ENCODE measurements at places on chromosomes 1 and 21.

DNA sequence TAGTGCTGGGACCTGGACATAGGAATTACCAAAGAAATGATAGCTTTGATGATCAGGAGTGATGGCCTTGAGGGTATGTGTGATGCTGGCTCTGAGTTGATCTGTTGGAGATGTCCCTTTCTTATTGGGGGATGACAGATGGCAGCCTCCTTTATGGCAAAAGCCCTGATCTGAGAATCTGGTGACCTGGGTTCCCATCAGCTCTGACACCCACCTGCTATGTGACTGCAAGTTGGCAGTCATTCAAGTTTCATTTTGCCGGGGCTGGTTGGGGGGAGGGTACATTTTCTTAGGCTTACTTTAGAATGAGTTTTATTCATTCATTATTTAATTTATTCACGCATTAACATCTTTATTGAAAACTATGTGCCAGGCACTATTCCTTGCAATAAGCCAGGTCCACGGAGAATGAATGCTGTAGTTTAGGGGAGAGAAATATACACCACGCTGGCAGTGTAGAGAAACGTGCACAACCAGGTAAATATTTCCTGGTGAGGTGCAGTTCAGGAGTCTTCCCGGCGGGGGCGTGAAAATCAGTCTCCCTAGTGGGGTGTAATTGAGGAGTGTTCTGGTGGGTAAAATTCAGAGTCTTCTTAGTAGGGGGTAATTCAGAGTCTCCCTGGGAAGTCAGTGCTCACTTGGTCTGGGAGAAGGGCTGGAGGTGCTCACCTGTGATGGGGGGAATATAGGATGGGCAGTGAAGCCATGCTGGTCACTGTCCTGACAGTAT lies 401.3 kb downstream of the CAMTA1 start:
- no peak for DNase-seq

GRCh38 chr1:21594935-21595897 lies 73.9 kb downstream of the RAP1GAP start:
- peak; percentile 78 for DNase-seq

GRCh38 chr1:179590671-179591070 lies 961 bp upstream of the TDRD5 start:
- DNase-seq: no peak

DNA sequence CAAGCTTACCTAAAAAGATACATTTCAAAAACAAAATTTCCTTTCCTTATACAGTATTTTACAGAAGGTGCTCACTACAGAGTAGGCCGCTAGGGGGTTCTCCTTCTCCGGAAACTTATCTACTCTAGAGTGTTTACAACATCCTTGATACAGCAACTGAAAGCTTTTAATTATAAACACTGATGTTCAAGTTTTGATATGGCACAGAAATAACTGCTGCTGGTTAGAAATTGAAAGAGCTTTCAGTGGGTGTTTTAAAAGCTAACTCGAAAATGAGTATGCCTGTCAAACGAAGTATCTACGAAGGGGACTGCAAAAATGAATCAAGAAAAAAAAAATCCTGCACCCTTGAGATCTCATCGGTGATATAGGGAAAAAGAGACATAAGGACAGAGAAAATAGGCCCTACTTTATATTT lies 1.0 kb downstream of the YOD1 start:
- DNase-seq: peak; percentile 90

Measured in OCI-M1 (cell line).